ENCODE measurements at places on chromosomes 11 and 22.

- DNase-seq: no peak
Observed at GRCh38 chr11:47149782-47150181, 26.9 kb downstream of the ARFGAP2 start.

DNA sequence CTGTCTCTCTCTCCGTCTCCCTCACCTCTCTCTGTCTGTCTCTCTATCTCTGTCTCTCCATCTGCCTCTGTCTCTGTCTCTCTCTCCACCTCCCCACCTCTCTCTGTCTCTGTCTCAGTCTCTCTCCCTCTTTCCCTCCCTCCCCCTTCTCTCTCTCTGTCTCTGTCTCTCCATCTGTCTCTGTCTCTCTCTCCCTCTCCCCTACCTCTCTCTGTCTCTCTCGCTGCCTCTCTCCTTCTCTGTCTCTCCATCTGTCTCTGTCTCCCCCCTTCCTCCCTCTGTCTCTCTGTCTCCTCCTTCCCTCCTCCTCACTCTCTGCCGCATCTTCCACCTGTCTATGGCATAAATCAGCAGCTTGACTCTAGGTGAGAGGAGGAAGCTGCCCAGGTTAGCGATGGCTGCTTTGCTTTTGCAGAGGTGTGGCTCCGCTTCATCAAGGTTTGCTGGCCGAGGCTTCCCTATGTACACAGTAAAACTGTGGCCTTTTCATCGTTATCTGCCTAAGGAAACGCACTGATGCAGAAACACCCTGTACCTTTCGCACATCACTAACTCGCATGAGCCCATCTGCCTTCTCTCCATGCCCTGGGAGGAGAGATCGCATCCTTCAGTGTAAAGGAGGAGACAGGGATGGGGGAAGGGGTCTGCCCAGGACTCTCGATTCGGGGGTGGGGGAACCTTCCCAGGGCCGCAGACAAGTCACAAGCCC, 44.5 kb downstream of the ANO1 start:
- no peak for DNase-seq

GRCh38 chr22:36761553-36762240, 14.2 kb downstream of the IFT27 start:
- DNase-seq: no peak

DNA sequence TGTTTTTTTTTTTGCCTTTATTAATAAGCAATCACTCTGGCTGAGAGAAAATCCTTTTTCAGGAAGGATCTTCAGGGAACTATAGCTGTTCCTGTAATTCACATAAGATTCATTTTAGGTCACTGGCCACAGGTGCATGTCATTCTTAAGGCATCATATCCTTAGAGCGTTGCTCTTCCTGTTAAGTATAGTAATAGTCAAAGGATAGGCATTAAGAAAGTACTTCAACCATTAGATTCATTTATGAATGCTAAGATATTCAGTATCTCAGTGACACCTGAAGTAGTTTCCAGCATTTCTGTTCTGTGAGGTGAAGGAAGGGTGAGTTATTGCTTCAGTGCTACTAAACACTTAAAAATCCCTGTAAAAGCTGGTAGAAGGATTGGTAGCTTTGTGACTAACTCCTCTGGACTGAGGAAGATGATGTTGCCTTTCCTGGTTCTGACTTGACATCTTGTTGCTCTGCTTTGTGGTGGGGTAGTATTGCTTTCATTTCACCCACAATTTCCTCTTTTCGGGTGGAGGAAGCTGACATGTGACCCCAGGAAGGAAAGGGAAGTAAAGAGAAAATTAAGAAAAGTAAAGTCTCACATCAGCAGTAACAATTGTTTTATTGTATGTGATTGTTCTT, 34.7 kb downstream of the RNF169 start:
- DNase-seq: peak; percentile 24

DNA sequence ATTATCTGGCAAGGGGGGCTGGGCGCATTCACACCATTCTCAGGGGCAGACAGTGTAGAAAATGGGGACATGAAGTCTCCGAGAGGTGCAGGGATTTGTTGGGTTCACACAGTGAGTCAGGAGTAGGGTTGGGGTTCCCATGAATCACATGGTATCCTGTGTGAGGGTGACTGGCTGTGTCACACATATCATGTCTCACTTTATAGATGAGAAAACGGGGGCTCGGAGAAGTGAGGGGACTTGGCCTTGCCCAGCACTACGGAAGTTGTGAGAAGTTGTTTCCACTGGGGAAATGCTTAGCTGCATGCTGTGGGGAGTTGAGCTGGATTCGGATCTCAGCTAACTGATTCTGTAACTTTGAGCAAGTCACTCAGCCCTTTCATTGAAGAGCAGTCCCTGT, 4.2 kb downstream of the GAL3ST3 start:
- DNase-seq: no peak

DNA sequence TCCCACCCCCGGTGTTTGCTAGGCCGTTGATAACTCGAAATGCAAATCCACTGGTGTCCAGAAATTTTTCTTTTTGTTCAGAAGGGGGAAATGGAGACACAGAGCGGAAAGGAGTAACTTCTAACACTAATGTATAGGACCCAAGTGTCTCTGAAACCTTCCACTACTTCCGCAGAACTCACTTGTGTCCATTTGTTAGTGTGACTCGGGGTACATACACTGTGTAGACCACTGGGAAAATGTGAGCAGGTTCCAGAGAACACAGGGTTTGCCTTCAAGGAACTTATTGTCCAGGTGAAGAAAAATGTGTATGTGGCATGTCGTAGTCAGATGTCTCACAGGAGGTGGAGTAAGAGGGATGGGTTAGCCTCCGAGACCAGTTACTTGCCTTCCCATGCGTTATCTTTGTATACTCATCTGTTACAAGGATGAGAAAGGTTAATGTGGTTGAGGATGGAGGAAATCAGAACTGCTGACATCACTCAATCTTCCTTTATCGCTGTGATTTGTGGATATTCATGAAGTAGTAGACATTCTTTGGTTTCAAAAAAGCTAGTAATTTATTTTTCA, 857 bp downstream of the ARCN1 start:
- no peak for DNase-seq

- no peak for DNase-seq
Observed at GRCh38 chr22:47230741-47231140, 468.3 kb downstream of the TBC1D22A start.

DNA sequence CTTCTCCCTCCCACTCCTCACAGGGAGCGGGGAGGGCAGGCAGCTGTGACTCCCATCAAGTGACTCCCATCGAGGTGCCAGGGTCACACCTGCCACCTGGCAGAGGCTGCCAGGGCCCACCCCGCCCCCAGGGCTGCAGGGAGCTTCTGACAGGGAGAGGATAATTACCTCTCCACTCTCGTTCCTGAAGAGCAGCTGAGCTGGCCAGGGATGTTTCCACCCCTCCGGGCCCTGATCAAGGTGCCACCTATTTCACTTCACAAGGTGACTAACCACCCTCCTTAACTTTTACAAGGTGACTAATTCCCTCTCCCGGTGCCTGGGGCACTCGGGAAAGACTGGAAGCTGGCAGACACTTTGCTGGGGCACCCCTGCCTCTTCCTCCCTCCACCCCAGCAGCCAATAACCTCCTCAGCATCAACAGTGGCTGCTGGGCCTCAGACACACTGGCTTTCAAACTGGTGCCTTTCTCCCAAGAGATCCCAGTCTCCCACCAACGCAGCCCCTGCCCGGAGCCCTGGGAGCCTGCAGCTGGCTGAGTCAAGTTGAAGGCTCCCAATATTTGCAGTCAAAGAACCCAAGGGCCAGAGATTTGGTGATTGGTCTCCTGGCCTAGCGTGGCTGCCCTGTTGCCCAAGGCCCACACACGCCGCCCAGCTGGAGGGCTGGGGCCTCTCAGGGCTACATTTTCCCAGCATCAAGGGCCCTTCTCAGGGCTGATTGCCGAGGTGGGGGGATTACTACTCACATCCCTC, 22.0 kb upstream of the MYRF start:
- no peak for DNase-seq

DNA sequence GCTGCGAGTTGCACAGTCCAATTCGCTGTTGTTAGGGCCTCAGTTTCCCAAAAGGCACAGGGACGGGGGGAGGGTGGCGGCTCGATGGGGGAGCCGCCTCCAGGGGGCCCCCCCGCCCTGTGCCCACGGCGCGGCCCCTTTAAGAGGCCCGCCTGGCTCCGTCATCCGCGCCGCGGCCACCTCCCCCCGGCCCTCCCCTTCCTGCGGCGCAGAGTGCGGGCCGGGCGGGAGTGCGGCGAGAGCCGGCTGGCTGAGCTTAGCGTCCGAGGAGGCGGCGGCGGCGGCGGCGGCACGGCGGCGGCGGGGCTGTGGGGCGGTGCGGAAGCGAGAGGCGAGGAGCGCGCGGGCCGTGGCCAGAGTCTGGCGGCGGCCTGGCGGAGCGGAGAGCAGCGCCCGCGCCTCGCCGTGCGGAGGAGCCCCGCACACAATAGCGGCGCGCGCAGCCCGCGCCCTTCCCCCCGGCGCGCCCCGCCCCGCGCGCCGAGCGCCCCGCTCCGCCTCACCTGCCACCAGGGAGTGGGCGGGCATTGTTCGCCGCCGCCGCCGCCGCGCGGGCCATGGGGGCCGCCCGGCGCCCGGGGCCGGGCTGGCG, at the start of gene BCR:
BCR (plus strand) TSS at position 209 of the 592 bp plus-strand sequence. CDS start 452 bp downstream, outside the sequence.
- no peak for DNase-seq

- DNase-seq: no peak
Observed at GRCh38 chr11:35814081-35814695, 129.7 kb upstream of the LDLRAD3 start.

DNA sequence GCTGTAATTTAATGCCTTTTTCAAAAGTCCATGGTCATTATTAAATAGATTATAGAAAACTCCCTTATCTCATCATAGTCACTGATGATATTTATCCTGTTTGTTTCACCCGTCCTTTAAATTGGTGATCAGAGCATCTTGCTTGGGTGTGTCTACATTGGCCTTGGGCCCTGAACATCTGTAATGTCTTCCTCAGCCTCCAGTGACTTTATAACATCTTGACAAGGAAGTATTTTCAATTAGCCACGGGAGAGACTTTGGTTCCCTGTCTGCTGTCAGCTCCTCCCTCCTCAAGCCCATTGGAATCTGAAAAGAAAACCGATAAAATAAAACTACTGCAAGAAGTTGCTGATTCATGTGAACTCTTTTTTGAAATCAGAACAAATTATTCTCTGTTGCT, 116.9 kb upstream of the TTC12 start:
- DNase-seq: no peak

DNA sequence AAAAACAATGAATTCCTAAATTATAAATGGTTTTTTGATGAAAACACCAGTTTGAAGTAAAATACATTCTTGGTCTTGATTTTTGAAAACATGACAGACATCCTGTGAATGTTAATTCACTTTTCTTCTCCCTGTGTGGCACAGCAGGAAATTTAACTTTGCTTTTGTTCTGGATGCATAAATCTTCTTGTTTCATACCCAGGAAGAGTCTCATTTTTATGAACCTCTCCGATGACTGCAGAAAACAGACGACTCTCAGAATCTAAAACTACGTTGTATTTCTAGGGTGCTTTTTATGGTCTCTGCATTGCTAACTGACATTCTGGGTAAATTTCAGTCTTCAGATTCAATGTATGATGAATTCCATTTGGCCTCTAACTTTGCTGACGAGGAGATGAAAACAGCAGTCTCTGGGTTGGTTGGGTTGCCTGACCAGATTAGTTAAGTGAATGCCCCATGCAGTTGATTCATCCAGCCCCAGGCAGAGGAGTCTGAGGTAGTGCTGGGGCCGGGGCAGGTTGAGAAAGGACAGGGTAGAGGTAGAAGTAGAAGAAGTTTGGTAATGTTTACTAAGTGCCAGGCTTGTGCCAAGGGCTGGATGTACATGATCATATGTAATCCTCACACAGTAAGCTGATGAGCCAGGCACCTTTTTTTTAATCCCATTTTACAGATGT, 20.1 kb downstream of the TCP11L1 start:
- DNase-seq: no peak

DNA sequence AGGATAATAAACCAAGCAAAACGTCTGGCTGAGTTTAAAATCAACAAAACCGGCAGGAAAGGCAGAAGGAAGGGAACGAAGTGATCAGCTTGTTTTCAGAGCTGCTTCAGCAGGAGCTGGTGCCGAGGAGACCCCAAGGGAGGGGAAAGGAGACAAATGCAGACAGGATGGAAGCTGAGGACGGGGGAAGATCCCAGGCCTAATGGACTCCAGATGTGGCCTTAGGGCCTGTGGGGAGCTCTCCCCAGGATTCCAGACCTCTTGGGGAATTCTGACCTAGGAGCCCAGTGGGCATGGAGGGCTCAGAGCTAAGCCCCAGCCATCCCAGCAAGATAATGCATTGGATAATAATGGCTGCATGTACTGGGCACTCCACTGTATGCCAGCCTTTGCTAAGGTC, 211.4 kb upstream of the NARS2 start:
- no peak for DNase-seq

DNA sequence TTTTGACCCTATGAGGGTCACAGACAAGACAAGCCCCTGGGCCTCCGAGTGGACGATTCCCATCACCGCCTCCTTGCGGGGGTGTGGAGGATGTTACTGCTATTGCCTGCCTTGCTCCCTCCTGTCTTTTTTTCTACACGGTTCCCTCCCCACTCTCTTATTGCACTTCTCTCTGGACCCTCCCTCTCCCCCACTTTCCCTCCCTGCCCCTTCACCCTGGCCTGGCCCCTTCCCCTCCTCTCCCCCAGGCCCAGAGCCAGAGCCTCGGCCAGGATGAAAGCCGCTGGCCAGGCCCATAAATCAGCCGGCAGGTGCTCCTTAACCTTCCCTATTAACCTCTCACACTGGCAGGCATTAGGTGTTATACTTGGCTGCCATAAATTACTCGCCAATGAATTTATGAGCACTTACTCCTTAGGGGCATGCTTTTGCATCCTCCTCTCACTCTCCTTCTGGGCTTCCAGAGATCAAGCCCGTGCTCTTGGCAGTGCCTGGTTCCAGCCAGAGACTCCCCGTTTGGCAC, 18.3 kb upstream of the ALX4 start:
- no peak for DNase-seq

DNA sequence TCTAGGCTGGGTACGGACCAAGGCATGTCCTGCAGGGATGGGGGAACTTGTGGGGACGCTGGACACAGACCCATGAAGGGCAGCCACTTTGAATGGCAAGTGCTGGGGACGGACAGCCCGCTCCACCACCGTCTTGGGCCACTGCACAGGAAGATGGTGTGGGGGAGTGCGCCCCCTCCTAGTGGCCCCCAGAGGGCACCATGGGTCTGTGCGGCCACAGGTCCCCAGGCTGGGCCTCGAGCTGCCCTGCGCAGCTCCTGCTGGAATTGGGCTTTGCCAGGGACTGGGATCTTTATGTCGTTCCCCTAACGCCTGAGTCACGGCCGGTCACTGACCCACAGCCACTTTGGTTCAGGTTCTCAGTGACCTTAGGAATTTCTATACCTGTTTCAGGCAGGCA, 44.4 kb downstream of the NAT10 start:
- DNase-seq: no peak

- no peak for DNase-seq
Observed at GRCh38 chr11:120817158-120817557, 206.7 kb upstream of the TBCEL start.

- no peak for DNase-seq
Observed at GRCh38 chr11:130645164-130645842, 196.9 kb downstream of the ADAMTS15 start.

GRCh38 chr11:131468565-131468964, 98.2 kb downstream of the NTM start:
- DNase-seq: no peak

Data from amniotic stem cell (primary cell).